ENCODE measurements at places on chromosomes 6 and 20.

GRCh38 chr20:48090784-48091183 is 305.5 kb upstream of the SULF2 start:
- no peak for DNase-seq

DNA sequence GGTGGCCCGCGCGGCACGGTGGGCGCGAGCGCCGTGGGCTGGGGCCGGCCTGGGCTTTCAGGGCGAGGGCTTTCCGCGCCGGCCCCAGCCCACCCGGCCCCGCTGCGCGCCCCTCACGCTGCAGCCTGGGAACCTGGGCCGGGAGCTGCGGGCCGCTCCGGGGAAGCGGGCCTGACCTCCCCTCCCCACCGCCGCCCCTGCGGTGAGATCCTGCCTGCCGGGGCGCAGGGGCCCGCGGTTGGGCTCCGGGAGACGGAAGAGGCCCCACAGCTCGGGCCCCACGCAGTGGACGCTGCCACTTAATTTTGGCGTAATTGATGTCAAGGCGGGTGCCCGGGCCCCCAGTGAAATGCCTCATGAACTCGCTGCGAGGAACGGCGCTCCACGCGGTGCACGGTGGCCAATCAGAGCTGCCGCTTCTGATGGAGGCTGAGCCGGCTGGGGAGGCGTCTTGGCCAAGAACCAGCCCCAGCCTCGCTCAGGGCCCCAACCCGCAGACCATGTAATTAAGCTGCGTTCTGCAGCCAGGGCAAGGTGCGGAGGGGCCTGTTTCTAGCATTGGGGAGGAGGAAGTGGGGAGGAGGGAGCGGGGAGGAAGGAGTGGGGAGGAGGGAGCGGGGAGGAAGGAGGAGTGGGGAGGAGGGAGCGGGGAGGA is 96.1 kb upstream of the BHLHE23 start:
- peak; percentile 55 for DNase-seq

GRCh38 chr6:33014841-33015634 is 5.6 kb upstream of the HLA-DOA start:
- DNase-seq, result no peak

- DNase-seq, result no peak
Measured at GRCh38 chr6:139064981-139065665, 36.6 kb downstream of the ABRACL start.

- DNase-seq, result no peak
Measured at GRCh38 chr6:84687431-84687830, 77.0 kb downstream of the TBX18 start.

DNA sequence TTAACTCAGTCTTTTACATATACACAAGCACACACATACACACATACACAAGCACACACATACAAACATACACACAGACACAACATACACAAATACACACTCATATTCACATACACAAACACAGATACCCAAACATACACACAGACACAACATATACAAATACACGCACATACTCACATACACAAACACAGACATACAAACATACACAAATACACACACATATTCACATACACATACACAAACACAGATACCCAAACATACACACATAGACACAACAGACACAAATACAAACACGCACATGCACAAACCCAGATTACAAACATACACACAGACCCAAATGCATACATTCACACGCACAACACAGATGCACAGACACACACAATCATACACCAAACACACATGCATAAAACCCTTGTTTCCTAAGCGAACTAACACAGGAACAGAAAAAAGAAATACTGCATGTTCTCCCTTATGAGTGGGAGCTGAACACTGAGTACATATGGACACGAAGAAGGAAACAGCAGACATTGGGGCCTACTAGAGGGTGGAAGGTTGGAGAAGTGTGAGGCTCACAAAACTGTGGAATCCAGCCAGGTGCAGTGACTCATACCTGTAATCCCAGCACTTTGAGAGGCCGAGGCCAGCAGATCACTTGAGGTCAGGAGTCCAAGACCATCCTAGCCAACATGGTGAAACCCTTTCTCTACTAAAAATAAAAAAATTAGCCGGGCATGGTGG is 34.2 kb downstream of the PIM1 start:
- DNase-seq, result no peak

GRCh38 chr6:82144852-82145340 is 102.6 kb downstream of the IBTK start:
- no peak for DNase-seq

GRCh38 chr6:144776031-144776819 is 491.1 kb downstream of the UTRN start:
- DNase-seq, result no peak

GRCh38 chr6:132512638-132513632 is at the start of gene STX7:
TSS of gene STX7 (minus strand) at chr6:132513116. CDS start at chr6:132503530, 9,586 bp downstream.
- DNase-seq, result peak; percentile 78

DNA sequence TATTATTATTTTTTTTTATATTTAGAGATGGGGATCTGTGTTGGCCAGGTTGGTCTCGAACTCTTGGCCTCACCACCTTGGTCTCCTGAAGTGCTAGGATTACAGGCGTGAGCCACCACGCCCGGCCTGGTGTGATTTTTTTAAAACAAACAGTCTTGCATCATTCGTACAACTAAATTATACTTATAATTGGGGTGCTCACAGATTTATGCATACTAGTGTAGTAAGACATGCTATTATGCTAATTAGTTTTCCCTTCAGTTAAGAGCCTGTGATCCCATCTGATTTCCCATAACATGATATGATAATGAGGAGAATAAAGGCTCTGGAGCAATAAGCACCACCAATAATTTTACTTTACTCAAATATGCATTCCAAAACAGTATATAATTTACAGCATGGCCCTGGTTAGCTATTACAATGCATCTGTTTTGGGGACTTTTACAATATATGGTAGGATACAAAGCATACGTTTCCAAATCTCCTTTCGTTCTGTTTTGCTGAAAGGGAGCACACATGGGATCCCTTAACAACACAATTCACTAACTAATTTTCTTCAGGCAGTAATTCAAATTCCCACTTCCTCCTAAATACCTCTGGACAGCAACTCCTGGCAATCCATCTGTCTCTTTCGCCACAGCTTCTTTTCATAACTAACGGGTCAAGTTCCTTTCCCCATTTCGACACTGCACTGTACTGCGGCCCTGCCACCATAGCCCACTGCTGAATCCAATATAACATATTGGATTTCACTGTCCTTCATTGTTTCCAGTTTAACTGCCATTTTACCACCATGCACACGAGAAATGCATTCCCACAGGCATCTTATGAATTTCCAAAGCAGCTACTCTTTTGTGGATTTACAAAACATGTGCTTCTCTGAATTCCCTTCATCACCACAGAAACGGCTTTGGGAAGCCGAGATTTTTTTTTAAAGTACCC is 1.7 kb downstream of the NUDT3 start:
- DNase-seq, result no peak

- no peak for DNase-seq
Measured at GRCh38 chr6:6697620-6698019, 109.1 kb downstream of the LY86 start.

DNA sequence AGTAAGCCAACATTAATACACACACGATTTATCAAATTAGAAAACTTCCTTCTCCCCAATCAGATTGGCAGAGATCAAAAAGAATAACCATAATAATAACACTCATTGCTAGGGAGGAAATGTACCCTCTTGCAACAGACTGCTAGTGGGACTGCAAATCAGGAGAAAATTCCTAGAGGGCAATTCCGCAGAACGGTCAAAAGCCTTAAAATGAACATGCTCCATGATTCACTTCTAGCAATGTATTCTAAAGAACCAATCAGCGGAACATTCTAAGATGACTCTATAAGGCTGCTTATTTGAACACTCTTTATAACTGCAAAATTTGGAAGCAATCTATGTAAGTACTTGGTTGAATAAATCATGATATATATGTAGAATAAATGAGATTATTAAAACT is 8.5 kb upstream of the DACT2 start:
- no peak for DNase-seq

DNA sequence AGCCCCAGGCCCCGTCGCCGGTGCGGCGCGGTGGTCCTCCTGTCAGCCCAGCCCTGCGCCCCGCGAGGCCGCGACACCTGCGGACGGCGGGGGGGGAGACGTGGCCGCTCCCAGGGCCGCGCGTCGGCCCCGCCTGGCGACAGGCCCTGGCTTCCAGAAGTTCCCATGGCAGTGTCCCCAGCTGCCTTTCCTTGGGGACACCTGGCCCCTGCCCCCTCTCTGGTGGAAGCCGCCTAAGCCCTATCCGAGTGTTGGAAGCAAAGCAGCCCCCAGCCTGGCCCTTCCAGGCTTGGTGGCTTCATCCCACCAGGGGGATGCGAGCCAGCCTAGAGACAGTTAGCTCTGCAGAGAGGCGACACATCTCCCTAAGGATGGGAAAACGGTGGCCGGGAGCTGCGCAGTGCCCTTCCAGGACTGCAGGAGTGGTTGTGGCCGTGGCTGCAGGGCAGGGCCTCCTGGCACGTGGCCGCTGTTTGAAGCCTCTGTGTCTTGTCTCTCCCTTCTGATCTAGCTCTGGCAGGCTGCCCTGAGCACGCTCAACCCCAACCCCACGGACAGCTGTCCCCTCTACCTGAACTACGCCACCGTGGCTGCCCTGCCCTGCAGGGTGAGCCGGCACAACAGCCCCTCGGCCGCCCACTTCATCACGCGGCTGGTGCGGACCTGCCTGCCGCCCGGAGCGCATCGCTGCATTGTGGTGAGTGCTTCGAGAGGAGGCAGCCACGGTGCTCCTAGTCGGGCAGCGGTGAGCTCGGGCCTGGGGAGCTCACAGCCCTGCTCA is 816 bp downstream of the NPEPL1 start:
- DNase-seq, result no peak

DNA sequence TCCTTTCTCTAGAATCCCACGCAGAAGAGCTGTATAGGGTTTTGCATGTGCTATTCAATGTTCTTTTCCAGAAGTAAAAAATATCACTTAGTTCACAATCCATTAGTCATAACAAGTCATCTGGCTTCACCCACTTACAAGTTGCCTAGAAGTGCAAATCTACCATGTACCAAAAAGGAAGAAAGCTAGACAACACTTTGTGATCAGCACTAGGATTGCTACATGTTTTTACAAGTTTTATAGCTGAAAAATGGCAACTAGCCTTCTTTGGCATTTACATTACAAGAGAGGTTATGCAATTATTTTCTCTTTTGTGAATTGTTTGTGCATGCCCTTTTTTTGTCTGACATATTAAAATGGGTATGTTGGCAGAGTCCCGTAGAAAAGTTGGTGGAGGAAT is 85.6 kb upstream of the PTPRK start:
- DNase-seq, result no peak

GRCh38 chr6:17842014-17842776 is 135.5 kb upstream of the NUP153 start:
- DNase-seq, result no peak

DNA sequence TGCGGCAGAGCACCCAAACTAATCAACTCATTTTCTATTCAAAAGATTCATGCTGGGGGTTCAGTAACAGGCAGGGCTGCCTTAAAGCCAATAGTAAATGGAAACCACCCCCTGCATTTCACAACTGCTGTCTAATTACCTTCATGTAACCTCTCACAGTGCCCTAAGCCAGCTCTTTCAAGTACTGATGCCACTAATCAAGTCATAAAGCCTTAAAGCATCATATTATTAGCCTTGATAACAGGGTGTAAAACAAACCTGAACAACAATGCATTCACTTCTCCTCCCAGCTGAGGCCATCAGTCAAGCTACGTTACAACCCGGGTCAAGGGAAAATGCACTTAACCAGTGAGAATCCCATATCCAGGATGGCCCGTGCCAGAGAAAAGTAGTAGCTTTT is 33.0 kb downstream of the TRERF1 start:
- DNase-seq, result no peak

DNA sequence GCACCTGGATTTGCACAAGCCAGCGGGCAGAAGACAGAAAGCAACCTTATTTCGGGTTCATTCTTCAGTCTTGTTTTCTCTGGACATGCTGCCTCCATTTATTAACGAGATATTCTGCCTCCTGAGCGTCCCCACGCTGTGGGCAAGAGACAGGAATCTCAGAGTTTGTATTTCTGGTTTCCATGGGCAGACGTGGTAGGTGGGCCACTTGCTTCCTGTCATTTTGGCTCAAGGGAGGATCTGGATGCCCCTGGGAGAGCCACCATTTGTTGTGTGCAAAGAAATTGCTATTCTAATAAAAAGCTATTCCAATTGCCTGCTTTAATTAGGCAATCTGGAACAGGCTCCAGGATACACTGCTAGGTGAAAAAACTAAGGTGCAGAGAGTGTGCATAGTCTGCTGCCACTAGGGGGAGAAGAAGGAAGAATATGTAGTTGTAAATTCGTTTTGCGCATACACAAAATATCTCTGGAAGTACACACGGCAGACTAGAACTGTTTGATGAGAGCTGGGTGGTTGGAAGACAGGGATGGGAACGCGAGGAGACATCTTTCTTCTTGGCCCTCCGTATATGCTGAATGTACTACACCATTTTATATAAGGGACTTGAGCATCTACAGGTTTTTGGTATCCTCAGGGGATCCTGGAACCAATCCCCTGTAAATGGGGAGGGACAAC is 30.1 kb upstream of the SLC16A10 start:
- DNase-seq, result no peak

- DNase-seq, result no peak
Measured at GRCh38 chr6:11393713-11394627, 143.6 kb upstream of the TMEM170B start.

GRCh38 chr20:22578221-22579118 is 5.9 kb downstream of the FOXA2 start:
- DNase-seq, result no peak

DNA sequence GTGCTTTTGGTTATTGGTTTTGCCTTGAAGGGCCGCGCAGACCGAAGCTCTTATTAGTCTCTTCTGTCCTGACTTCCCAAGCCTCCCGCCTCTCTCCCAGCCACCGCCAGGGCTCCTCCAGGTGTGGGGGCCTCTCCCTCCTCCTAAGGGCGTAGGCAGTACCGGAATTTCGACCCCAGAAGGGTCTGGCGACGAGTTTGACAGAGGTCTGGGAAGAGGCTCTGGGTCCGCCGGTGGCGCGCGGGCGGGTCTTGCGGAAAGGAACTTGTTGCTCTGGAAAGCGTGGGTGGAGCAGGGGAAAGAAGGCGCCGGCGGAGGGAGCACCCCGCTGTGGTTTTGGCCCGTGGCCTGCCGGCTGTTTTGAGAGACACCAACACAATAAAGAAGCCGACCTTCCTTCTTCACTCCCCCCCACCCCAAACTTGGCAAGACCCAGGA is 1.8 kb downstream of the PCSK2 start:
- DNase-seq, result no peak

DNA sequence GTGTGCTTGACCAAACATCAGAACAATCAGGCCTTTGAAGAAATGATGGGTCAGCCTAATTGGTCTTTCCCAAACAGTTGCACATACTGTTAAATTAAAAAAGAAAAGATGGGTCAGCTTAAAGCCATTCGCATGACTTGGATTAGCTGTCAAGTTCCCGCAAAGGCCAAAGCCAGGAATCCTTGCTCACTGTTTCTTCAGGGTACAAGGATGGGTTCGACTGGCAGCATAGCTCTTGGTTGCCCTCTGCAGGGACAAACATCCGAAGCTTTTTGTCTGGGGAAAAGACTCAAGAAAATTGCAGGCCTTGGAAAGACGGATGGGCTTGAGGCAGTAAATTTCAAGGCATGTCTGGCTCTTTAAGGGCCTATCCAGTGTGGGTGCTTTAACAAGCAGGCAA is 168.0 kb downstream of the HDGFL1 start:
- no peak for DNase-seq

Measured in stimulated activated CD8-positive, alpha-beta memory T cell treated with anti-CD3 and anti-CD28 coated beads, Interleukin-12 subunit alpha, Interleukin-12 subunit beta, amount 100 ng/mL, for 4 hours (primary cell).